Tracheal epithelial cell (primary cell): ENCODE measurements at places on chromosomes 4 and X. TPM values are rescaled to one million over a fixed set of nuclear protein-coding genes. Genes with fewer than 3 reads are reported as not detected.

Gene SATL1
- not detected in 2 replicates for total RNA-seq

Gene CT55
- not detected in 2 replicates for total RNA-seq

Gene ZCCHC18
- under 0.01 TPM in 1 of 2 replicates, not detected in the other for total RNA-seq

Gene CLCN4
- total RNA-seq, result 2.4 and 3.0 TPM in 2 replicates

Gene MFSD8
- total RNA-seq, result 15.3 and 17.1 TPM in 2 replicates

Gene WDR17
- total RNA-seq, result 0.21 and 0.48 TPM in 2 replicates

Gene PRRG3
- not detected in 2 replicates for total RNA-seq

Gene TCEAL5
- not detected in 2 replicates for total RNA-seq

Gene MXD4
- total RNA-seq, result 14.9 and 24.6 TPM in 2 replicates

Gene GAGE12E
- total RNA-seq, result not detected in 2 replicates

Gene MAOA
- total RNA-seq, result 59.8 and 243 TPM in 2 replicates

Gene PABPC1L2B
- not detected in 2 replicates for total RNA-seq

Gene UGT2A1
- not detected in 2 replicates for total RNA-seq

Gene CSAG3
- not detected in 2 replicates for total RNA-seq

Gene P2RY10
- not detected in 2 replicates for total RNA-seq

Gene CLNK
- total RNA-seq, result not detected in 2 replicates

Gene PDE5A
- total RNA-seq, result 4.3 and 5.3 TPM in 2 replicates

Gene GAGE1
- total RNA-seq, result not detected in 2 replicates
